ENCODE measurements at places on chromosomes 16 and 17.

GRCh38 chr16:52573365-52574299 is 26.7 kb upstream of the TOX3 start:
- DNase-seq, result no peak

GRCh38 chr16:68786685-68787418 is 49.8 kb downstream of the CDH1 start:
- no peak for DNase-seq

DNA sequence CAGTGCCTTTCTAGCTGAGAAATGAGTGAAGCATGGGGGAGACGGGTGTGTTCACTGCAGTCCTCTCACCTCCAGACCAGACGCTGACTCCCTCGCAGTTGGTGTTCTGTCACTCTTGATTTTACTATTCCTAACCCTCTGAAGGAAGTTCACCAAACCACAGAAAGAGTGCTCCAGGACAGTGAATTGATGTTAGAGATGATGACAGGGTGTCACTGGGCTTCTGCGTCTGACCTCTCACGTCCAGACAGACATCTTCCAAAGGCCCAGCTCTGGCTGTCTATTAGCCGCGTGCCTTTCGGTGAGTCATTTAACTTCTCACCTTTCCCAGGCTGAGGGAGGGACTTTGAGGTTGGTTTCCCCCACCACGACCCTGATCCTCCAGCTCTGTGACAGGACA is 8.2 kb downstream of the CRAMP1 start:
- DNase-seq, result no peak

GRCh38 chr16:11672206-11673090 is 4.2 kb downstream of the SNN start:
- no peak for DNase-seq

DNA sequence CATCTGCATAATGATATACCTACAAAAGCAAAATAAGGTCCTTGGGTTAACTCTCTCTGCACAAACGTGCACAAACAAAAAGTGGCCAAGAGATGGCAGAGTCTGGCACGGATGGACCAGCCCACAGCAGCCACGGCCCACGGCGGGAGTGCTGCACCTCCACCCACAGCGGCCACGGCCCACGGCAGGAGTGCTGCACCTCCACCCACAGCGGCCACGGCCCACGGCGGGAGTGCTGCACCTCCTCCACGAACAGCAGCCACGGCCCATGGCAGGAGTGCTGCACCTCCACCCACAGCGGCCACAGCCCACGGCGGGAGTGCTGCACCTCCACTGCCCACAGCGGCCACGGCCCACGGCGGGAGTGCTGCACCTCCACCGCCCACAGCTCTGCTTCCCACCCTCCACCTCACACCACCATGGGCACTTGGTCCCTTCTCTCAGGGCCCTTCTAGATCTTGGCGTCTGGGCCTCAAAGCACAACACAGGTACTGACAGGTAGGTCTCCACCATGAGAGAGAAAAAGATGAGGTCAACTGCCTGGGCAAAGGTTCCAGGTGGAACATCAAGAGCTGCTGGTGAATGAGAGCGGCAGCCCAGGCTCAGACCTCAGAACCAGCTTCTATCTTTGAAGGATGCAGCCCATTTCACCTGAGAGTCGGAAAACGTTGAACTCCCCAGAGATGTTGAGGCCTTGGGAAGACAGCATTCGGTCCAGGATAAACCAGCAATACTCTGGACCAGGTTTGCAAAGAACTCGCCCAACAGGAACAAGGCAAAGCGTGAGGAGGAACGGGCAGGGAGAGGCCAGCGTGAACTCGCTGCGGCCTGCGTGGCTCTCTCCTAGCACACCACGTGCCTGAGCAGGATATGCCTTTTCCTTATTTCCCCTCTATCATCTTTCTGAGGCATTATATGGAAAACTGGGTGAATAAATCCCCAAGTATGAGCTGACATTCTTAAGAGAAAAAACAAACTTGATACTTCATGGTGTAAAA is 124.5 kb downstream of the ZNF778 start:
- DNase-seq, result no peak

DNA sequence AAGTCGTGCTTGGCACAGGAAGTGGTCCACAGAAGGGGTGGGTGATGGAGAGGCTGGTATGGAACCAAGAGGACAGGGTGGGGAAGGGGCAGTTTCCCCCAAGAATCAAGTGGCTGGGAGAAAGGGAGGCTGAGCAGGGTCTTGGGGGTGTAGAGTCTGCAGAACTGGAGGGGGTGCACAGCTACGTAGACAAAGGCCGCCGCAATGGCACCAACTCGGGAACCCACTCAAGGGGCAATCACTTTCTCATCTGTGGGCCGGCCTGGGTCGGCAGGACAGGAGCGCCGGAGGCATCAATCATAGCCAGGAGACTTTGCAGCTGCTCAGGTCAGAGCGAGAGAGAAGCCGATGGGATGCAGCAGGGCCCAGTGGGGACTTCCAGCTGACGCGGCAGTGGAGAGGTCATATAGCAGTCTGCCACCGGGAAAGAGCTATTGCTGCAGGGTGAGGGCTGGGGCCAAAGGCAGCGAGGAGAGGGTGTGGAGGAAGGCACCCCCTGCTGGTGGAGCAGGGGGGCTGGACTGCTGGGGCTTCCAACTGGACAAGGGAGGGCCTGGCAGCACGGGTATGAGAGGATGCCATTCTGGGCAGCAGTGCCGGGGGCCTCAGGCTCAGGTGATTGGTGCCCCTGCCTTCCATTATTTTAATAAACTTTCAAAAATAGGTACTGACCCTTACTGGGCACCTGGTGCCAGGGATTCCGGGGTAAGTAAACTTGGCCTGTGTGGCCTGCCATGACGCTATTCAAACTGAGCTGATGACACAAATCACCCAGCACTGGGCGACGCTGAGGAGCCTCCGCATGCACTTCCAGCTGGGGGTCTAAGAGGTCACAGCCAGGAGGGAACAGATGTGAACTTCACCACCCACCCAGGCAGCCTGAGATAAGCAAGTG is 52.5 kb upstream of the MTSS2 start:
- DNase-seq, result no peak

GRCh38 chr17:14902297-14902696 is 362.8 kb downstream of the PMP22 start:
- no peak for DNase-seq

- no peak for DNase-seq
Observed at GRCh38 chr16:11204513-11205047, 51.4 kb downstream of the SOCS1 start.

DNA sequence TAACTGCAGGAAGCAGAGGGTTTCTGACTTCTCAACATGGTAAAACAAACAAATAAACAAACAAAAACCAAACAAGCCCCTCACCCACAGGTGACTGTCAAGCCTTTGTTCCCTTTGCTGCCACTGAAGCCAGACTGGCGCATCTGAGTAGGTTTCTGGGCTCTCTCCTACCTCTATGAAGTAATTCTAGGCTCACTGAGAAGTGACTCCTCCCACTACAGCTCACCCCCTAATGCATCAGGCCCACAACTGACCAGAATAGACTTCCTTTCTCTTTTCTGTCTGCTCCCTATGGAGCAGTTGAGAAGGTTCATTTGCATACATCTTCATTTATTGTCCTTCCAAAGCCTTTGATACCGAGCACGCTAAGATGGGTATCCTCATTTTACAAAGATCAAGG is 77.0 kb upstream of the CCL2 start:
- DNase-seq, result no peak

GRCh38 chr17:65060631-65061254 is 4.2 kb upstream of the GNA13 start:
- DNase-seq, result no peak

DNA sequence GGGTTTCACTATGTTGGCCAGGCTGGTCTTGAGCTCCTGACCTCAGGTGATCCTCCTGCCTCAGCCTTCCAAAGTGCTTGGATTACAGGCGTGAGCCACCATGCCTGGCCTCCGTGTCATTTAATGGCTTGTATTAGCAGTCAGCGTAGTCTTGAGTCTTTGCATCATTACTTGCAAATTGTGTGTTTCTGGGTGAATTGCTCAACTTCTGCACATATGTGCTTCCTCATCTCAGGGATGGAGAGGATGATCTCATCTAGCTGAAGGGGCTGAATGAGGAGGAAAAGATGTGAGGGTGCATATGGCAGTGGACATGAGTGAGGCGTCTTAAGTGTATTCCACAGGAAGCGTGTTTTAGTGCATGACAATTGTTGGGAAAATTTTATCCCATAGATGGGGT is 155.8 kb downstream of the SNX29 start:
- no peak for DNase-seq

DNA sequence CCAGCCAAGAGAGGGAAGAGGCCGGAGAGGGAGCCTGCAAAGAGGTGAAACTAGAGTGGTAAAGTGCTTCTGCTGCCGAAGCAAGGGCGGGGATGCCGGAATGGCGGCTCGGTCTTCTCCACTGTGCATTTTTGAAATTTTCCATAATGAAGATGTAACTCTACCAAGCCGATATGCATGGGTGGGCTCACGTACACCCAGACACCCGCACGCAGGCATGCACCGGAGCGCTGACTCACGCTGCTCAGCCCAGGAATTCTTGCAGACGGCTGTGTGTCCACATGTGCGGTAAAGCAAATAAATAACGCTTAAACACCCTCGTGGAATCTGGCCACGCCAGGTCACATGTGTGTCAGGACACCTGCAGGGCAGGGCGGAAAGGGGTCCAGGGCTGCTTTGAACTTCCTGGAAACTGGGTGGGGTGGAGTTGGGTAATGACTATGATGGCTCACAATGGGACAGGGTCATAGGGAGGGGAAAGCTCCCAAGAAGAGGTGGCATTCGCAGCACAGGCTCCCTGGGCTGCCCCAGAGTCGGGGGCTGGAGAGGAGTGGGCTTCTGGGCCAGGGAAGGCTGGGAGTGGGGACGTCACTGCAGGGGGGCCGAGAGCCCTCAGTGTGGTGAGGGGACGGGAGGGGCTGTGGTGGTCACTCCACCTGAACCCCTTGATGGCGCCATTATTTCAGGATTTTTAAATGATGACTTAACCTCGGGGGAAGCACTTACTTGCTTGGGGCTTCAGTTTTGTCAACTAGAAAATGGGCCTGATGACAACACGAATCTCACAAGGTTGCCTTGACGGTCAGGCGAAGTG is 265.5 kb downstream of the PARN start:
- no peak for DNase-seq

- DNase-seq, result no peak
Observed at GRCh38 chr17:8235676-8236075, 12.2 kb downstream of the CTC1 start.

- no peak for DNase-seq
Observed at GRCh38 chr17:28947639-28948038, 3.7 kb downstream of the PHF12 start.

DNA sequence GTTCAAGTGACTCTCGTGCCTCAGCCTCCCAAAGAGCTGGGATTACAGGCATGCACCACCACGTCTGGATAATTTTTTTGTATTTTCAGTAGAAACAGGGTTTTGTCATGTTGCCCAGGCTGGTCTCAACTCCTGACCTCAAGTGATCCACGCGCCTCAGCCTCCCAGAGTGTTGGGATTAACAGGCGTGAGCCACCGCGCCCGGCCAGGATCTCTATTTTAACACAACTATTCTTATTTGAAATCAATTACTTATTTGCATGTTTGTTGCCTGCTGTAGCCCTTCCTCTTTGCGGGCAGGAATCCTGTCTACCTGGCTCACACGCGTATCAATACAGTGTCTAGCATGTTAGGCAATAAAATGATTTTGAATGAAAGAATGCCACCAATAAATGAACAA is 818 bp upstream of the CNEP1R1 start:
- no peak for DNase-seq

GRCh38 chr17:37100231-37100630 is 151.5 kb downstream of the AATF start:
- no peak for DNase-seq

DNA sequence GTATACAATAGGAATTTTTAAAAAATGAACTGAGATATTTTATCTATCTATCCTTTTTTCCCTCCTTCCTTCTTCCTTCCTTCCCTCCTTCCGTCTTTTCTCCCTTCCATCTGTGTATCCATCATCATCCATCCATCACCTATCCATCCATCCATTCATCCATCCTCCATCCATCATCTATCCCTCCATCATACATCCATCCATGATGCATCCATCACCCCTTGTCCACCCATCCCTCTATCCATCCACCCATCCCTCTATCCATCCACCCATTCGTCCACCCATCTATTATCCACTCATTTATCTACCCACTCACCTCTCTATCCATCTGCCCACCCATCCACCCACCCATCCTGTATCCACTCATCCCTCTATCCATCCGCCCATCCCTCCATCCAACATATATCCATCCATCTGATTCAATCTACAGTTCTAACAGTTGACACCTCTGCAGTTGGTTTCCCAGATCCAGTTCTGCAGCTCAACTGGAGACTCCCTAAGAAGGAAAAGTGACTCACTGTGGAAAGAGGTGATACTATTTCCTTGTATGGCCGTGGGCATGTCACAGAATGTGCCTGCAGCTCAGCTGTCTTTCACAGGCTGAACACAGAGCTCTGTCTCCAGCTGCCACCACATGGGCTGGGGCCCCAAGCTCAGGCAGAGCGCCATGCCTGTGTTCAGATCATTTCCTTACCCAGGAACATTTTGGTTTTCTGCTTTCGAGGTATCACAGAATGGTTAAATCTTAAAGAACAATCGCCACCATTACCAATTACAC is 130.8 kb downstream of the XYLT1 start:
- no peak for DNase-seq

- no peak for DNase-seq
Observed at GRCh38 chr17:4327606-4328005, 38.9 kb downstream of the UBE2G1 start.

DNA sequence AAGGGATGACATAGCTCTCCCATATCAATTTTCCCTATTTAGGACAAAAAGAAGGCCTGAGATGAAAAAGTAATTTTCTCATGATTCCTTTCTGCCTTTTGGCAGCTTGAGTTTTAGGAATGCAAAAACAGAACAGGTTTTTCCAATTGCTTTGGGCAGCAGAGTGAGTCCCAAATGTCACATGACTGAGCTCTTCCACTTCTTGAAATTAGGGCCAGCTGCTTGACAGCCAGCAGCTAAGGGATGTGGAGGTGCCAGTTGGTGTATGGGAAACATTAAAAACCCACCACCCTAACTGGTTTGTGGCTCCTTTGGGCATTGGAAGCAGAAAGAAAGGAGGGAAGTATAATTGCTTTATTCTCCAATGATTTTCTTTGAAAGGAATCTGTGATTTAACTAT is 133.8 kb upstream of the FAM20A start:
- DNase-seq, result no peak

DNA sequence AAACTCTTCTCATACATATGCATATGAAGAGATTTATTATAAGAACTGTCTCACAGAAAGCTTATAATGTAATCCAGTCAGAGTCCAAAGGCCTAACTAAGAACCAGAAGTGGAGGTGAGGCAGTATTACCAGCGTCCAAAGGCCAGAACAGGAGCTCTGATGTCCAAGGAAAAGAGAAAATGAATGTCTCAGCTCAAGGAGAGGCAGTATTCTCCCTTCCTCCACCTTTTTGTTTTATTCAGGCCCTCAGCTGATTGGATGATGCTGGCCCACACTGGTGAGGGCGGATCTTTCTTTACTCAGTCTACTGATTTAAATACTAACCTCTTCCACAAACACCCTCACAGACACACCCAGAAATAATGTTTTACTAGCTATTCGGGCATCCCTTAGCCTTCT is 43.4 kb downstream of the FBXL20 start:
- DNase-seq, result no peak
